ENCODE measurements at places on chromosomes 5 and 9.

- no peak for DNase-seq
These were observed 416.8 kb downstream of the TMEM38B start for GRCh38 chr9:106111039-106111730.

DNA sequence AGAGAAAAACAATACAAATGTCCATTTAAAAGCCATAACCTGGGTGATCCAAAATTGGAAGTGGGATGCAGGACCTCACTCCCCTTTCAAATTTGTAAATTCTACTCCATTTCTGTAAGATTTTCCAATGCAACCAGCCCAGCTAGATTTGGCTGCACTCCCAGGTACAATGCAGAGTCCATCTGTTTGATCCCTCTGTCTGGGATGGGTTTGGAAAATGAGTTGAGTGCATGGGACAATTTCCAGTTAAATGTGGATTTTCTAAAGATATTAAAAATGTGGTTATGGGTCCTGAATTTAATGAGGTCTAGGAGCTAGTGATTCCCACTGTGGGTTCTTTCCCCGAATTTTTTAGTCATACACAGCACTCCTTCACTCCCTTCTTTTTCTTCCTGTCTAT is 104.0 kb upstream of the ATP10B start:
- DNase-seq = no peak

GRCh38 chr9:136157477-136158265 is 39.0 kb upstream of the TMEM250 start:
- no peak for DNase-seq

- no peak for DNase-seq
These were observed 1728.3 kb upstream of the CDH9 start for GRCh38 chr5:28766565-28767158.

DNA sequence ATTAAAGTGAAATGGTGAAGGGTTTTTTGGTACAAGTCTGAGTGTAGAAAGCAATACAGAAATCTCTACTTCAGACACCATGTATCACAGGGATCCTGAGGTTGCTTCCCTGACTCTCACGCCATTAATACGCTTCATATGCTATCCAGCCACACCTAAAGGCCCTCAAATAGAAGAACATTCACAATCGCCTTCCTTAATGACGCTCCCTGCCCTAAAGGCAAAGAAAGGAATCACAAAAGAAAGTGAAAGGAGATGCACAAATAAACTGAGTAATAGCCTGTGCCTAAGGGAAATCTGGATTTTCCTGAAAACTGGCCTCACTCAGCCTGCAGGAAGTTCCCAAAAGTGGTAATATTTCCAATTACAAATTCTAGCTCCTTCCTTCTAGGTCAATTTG is 1002.7 kb upstream of the DMAC1 start:
- DNase-seq = no peak

- DNase-seq = no peak
These were observed 97.9 kb downstream of the FSTL4 start for GRCh38 chr5:133514456-133514855.

- DNase-seq = no peak
These were observed 29.7 kb upstream of the BARX1 start for GRCh38 chr9:93984860-93985259.

DNA sequence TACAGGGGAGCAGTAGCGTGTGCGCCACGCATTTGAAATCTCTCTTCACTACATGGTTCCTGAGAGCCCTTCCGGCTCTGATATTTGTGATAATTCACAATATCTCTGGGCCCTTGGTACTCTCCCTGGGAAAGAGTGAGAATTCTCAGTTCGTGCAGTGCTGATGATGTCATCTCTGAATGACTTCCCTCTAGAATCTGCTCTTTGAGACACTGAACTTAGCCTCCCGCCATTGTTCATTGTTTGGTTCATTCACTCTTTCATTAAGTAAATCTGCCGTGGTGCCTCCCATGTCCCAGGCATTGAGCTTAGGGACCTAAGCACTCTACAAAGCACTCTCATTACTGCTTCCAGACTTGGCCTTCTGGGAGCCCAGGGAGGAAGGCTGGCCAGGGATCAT is 94.0 kb downstream of the PPARGC1B start:
- no peak for DNase-seq

DNA sequence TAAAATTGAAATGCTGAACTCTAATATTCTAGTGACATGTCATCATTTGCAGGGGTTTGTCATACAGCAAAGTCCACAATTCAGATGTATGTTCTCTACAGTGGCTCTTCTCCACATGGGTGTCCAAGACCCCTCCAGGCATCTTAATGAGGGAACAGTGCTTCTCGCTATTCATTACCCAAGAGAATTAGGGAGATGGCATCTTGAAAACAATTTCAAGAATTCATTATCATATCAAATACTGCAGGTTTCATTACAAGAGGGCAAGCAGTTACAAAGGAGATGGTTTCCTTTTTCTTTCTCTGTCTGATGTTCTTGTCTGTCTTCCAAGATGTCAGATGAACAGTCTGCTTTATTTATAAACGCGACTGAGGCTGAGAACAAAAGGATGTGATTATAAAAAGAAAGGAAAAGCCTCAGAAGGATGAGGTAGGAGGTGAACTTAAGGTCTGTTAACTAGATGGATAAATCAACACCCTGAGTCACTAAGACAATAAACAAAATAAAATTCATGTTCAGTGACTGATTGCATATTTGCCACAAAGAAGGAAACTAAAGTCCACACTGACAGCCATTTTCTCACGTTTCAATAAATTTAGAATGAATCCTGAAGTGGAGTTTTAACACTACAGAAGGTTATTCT is 326.7 kb upstream of the EFNA5 start:
- DNase-seq = no peak

DNA sequence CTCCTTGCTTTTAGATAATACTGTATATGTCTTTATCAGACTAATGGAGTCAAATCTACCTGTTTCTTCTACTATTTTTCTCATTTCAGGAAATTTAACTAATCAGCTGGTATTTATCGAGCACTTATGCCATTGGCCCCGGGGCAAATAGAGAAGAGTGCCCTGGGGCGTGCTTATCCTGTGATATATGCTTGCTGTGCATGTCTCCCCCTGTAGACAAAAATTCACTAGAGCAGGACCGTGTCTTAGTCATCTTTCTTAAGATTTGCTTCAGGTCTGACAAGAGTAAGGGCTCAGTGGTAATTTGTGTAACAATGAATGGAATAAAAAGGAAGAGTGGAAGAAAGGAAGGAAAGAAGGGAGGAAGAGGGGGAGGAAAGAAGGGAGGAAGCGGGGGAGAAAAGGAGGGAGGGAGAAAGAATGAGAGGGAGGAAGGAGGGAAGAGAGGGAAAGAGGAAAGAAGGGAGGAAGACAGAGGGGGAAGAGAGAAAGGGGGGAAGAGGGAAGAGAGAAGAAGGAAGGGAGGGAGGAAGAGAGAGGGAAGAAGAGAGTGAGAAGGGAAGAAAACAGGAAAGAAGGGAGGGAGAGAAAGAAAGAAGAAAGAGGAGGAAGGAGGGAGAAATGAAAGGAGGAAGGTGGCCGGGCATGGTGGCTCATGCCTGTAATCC is 295.7 kb upstream of the PANK3 start:
- DNase-seq = no peak

DNA sequence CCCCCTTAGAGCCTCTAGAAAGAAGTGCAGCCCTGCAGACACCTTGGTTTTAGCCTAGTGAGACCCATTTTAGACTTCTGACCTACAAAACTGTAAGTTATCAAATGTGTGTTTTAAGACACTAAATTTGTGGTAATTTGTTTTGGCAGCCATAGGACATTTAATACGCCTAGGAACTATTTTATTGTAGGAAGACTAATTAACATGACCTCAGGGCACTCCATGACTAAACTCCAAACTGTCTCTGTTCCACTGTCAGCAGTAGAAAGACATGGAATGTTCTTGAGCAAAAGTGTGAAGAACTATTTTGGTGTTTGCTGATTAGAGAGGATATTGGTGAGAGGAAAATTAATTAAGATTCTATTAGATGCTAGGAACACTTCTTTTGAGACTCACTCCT is 4.1 kb upstream of the APC start:
- DNase-seq = no peak

DNA sequence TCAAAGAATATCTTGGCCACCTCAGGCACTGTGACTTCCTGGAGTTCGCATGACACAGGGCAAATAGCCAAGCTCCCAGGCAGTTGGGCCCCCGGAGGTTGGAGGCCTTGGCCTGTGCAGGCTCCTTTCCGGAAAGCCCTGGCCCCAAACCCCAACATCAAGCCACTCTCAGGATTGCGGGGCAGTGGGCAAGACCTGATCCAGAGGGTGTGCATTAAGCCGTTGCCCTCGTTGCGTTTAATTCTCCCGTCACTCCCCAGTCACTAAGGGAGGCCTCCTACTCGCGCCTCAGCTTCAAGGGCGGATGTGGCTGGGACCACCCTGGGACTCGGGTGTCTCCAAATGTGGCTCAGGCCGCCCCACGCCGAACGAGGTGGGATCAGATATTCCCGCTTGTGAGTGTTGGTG is 60.1 kb downstream of the TMEM174 start:
- no peak for DNase-seq

- no peak for DNase-seq
These were observed 428.8 kb upstream of the ACTBL2 start for GRCh38 chr5:57911438-57911837.

GRCh38 chr9:126499005-126499910 is 114.5 kb upstream of the LMX1B start:
- DNase-seq = no peak

- no peak for DNase-seq
These were observed 7.7 kb upstream of the TMEM161B start for GRCh38 chr5:88276378-88276777.

GRCh38 chr9:107587191-107587963 is 97.8 kb upstream of the KLF4 start:
- no peak for DNase-seq

GRCh38 chr9:122186301-122186700 is 26.6 kb downstream of the MORN5 start:
- no peak for DNase-seq

DNA sequence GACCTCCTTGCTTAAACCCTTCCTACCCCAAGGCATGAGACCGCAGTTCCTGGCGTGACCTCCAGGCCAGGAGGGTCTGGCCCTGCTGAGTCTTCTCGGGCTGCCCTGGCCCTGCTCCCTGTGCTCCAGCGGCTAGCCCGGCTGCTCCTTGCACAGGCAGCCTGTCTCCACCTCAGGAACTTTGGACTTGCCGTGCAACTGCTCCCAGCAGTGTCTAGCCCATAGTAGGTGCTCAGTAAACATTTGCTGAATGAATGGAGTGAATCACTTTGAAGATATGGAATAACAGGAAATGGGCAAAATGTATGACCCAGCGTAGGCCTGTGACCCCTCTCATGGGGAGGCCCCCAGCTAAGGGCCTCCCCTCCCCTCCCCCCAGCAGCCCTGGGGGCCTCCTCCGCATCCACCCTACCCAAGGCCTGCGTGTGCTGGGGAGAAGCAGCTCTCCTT is 127.1 kb downstream of the ZNF354C start:
- no peak for DNase-seq

GRCh38 chr5:93604644-93605515 is 21.9 kb downstream of the NR2F1 start:
- DNase-seq = no peak

DNA sequence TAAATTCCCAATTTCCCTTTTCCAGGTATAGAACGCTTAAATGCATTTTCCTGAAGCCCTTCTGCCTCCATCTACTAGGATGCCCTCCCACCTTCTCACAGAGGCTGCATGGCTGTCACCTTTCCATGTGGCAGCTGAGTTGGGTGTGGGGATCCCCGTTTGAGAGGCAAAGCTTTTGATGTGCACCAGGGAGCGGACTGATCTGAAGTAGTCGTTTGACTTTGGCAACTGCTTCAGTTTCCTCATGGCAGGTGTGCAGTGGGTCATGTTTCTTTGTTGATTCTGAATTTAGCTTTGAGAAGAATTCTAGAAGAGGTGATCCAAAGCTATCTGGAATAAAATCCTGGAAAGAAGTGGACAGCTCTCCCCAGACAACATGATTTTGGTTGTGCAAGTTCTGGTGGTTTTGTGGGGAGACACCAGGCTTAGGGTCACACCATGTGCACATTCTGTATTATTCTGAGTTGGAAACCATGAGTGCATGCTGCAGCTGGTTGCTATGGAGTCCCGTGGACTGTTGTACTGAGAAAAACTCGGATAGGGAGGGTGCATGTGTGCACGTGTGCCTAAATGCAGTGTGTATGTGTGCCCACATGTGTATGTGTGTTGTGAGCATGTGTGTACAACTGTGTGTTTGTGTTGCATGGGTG is 63.5 kb downstream of the GADD45G start:
- no peak for DNase-seq

DNA sequence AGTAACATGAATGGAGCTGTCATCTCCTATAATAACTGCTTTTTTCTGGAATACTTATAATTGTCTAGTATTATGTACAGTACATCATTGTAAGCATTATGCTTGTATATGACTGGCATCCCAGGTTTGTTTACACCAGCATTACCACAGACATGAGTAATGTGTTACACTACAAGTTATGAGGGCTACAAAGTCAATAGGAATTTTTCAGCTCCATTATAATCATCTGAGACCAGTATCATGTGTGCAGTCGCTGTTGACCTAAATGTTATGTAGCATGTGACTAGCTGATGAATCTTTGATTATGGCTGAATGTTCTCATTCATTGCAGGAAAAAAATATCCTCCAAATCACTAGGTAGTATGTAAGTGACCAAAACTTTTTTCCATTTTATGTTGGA is 2.2 kb downstream of the ZCCHC9 start:
- DNase-seq = no peak

- DNase-seq = no peak
These were observed 49.7 kb upstream of the LHFPL2 start for GRCh38 chr5:78698191-78698791.

- no peak for DNase-seq
These were observed 5.4 kb downstream of the RAD17 start for GRCh38 chr5:69374911-69375446.

- DNase-seq = no peak
These were observed 3.0 kb upstream of the ENTPD2 start for GRCh38 chr9:137056739-137057415.

DNA sequence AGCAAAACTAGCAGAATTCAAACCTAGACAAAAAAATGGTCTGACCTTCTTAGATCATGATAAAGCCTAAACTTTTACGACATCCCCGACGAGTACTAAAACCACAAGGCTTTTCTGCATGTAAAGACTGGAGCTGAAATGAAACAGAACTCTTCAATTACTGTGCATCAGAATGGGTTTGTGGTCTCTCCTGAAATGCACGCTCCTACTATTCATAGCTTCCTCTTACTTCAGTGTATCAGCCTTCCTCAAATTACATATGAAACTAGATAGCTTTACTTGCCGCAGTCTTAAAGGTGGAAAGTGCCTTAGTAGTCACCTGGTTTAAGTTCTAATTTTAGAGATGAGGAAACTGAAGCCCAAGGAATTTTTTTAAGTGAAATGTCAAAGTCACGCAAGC is 24.6 kb upstream of the MED10 start:
- DNase-seq = no peak
